Fibroblast of skin of abdomen (primary cell): ENCODE measurements at places on chromosomes 16 and 17.

DNA sequence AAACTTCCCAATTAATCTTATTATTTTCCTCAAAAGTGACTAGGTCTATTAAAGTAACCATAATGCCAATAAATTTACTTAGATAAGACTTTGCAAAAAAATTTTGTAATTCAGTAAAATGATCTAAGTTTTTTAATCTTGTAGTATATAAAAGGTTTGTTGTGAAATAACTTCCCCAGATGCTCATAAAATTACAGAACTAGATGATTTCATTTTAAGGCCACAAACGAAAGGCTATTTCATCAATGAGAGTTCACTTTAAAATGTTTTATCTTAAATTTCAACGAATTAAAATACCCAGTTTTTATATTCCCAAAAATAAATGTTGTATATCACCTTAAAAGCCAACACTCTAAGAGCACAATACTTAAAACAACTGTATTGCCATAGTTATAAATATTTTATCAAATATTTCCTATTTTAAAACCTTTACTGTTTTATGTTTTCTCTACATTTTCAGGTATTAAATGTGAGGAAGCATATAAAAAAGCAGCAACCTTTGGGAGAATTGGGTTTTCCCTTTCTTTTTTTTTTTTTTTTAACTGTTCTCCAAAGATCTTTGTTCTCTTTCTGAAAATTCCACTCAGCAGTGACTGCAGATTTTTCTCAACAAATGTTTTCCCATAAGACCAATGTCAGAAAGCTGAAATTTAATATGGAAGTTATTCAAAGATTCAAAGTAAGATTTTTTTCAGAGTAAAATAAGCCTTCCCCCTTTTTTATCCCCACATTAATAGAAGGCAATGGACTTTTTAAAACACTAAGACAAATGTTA, 169.9 kb downstream of the CYB561 start:
- no peak for DNase-seq

DNA sequence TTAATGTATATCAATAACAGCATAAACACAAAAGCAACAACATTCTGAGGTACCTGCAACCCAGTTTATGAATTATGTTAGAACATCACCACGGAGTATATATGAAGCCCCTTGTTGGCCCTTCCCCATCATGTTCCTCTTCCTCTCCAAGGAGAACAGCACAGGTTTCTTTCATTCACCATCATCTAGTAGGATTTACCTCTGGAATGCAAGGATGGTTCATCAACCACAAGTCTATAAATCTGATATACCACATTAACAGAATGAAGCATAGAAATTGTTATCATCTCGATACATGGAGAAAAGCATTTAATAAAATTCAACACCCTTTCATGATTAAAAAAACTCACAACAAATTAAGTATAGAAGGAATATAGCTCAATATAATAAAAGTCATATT, 6.2 kb upstream of the PRSS54 start:
- no peak for DNase-seq

- no peak for DNase-seq
Measured at GRCh38 chr17:76151896-76152454, 10.9 kb upstream of the FOXJ1 start.

DNA sequence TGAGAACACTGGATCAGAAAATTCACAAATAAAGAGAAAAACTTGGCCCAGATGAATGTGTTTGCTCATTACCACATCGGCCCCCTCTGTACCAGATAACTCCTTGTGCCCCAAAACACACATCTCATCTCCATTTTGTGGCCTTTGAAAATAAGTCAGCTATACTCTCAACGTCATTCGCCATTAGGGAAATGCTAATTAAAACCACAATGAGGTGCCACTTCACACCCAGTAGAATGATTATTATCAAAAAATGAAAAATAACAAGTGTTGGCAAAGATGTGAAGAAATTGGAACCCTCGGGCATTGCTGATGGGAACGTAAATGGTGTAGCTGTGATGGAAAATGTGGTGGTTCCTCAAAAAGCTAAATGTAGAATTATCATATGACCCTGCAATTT, 34.6 kb upstream of the AKTIP start:
- DNase-seq = no peak

DNA sequence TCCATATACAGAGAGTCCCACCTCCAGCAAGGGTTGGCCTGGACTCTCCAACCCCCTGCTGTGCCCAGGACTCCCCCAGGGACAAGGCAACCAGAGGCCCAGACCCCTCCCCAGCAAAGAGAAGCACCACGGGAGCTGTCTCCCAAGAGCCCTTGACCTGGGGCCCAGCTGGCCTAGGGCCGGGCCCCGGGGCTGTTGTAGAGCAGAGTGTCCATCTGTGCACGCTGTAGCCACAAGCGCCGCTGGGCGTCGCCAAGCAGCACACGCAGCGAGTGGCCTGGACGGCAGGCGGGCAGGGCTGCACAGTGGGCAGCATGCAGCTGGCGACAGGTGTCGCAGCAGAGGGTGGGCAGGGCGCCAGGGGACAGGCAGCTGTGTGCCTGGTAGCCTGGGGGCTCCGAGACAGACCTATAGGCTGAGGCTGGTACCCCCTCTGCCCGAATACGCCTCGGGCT, 4.3 kb downstream of the SPATA2L start:
- no peak for DNase-seq

DNA sequence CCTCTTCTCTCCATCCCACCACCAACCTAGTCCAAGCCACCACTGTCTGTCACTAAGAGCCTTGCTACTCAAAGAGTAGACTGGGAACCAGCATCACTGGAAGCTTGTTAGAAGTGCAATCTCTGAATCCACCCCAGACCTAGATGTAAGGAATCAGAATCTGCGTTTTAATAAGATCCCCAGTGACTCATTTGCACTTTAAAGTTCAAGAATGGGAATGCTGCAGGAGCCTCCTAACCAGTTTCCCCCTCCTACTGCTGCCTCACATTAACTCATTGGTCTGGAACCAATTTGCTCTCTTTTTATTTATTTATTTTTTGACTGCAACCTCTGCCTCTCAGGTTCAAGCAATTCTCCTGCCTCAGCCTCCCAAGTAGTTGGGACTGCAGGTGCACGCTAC, 19.8 kb upstream of the LYRM9 start:
- DNase-seq = no peak
